Fibroblast of villous mesenchyme (primary cell): ENCODE measurements at places on chromosomes 4 and X. TPM values are rescaled to one million over a fixed set of nuclear protein-coding genes. Genes with fewer than 3 reads are reported as not detected.

DNA sequence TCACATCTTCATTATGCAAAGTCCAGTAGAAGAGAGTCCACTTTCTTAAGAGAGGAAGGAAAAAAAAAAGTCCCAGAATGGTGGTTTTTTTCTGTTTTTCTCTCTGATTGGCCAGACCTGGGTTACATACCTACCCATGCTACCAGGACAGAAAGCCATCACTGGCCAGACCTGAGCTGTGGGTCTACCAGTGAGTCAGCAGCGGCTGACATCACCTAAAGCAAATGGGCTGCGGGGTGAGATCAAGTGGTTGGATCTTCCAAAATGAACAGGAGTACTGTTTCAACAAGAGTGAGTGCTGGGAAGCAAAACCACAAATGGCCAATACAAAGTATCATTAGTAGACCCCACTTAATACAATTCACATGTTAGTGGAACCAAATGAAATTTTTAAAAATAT, 1.6 kb upstream of the NDST3 start:
- peak; percentile 1 for DNase-seq

DNA sequence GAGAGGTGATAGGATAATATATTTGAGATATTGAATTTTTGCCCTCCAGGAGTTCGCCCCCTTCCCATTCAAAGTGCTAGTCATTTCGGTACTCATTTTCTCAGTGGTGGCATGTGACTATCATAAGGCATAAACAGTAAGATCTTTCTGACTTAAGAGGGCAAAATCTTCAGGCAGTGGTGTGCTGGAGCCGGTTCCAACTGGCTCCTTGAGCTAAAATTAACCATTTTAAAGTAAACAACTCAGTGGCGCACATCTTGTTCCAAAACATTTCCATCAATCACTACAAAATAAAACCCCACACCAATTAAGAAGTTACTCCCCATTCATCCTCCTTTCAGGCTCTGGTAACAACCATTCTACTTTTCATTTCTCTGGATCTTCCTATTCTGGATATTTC, 43.3 kb downstream of the LUZP4 start:
- DNase-seq, result no peak

GRCh38 chrX:7164174-7164573, 16.2 kb upstream of the PUDP start:
- DNase-seq, result no peak

GRCh38 chr4:7993671-7994070, 54.0 kb upstream of the AFAP1 start:
- DNase-seq, result no peak

Gene TMEM154
- 8.1 and 11.2 TPM in 2 replicates for total RNA-seq

- no peak for DNase-seq
Observed at GRCh38 chr4:1725521-1725920, 4.2 kb downstream of the TACC3 start.

Gene LRIT3
- total RNA-seq, result under 0.01 TPM in 1 of 2 replicates, not detected in the other

GRCh38 chr4:784401-785331, 41.3 kb downstream of the CPLX1 start:
- DNase-seq, result no peak

Gene CENPVL1
- total RNA-seq, result not detected in 2 replicates

Gene CYP2U1
- 10.3 and 19.0 TPM in 2 replicates for total RNA-seq

- DNase-seq, result no peak
Observed at GRCh38 chr4:101833480-101833879, 43.0 kb downstream of the BANK1 start.

GRCh38 chrX:131650637-131651410, 107.0 kb downstream of the OR13H1 start:
- DNase-seq, result no peak
